Activated CD8-positive, alpha-beta memory T cell treated with anti-CD3 and anti-CD28 coated beads for 48 hours (primary cell): ENCODE measurements at places on chromosomes 3 and 15.

DNA sequence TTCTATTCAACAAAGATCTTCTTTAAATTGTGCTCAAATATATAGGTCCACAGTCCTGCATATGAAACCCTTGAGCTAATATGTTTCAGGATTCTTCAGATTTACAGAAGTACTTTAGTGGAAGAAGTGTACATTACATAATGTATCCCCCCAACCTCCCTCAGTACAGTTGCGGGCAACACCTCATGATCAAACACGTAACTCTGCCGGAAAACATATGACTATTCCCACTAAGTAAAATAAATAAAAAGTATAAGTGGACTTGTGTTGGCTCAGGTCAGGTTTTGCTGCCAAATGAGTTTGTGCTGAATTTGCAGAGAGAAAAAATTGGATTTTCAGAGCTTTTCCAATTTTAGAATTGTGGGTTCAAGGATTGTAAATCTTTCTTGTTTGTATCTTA, 267.6 kb upstream of the MDFIC2 start:
- DNase-seq: no peak

- DNase-seq: no peak
These were observed 5.1 kb upstream of the FLNB start for GRCh38 chr3:58003093-58003492.

GRCh38 chr3:28399206-28399605, 50.6 kb upstream of the AZI2 start:
- no peak for DNase-seq

DNA sequence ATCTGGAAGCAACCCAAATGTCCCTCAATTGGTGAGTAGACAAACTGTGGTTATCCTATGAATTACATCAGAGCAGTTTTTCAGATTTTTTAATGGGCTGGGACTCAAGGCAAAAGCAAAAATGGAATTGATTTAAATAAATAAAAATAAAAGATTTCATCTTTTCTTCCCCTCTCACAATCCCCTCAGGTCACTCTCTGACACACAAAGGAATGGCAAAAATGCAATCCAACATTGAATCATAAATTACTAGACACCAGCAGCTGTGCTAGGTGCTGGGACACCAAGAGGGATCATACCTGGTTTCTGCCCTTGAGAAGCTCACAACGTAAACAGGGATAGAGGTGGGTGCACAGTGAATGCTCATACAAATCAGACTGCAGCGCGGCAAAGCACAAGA, 58.8 kb downstream of the CPN2 start:
- DNase-seq: no peak

GRCh38 chr3:61053781-61054496, 197.3 kb downstream of the FHIT start:
- no peak for DNase-seq

- no peak for DNase-seq
These were observed 332.6 kb downstream of the PTPRG start for GRCh38 chr3:61893840-61894566.

GRCh38 chr3:20401253-20401652, 215.2 kb upstream of the SGO1 start:
- DNase-seq: no peak

- no peak for DNase-seq
These were observed 312.9 kb downstream of the NTRK3 start for GRCh38 chr15:87943626-87944025.
